ENCODE measurements at places on chromosomes 3 and 15.

DNA sequence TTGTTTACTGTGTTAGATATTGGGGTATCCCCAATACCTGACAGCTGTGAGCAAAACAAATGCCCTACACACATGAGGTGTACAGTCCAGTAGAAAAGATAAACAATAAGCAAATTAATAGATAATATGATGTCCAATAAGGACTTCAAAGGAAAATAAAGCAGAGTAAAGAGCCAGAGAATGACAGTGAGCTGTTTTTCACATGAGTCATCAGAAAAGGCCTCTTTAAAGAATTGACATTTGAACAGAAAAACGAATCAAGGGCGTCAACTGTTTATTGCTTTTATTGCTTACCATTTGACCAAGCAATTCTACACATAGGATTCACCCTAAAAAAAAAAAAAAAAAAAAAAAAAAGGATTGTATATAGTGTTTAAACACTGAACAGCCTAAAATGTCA, 96.6 kb upstream of the FLNB start:
- no peak for DNase-seq

DNA sequence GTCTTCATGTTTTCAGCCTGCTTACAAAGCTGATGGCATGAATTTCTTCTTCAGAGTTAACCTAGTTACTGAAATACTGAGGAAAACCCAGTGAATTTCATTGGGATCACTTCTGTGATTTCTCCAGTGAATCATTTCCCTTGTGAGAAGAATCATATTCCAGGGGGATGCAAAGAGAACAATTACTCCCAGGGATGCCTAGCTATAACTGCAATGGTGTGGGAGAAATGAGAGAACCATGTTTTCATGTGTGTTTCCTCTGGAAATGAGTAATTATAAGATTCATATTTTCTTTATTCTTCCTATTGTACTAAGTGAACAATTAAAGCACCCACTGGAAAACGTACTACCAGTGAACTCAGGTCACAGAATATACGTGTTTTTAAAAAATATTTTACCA, 485.4 kb downstream of the GRM7 start:
- no peak for DNase-seq

DNA sequence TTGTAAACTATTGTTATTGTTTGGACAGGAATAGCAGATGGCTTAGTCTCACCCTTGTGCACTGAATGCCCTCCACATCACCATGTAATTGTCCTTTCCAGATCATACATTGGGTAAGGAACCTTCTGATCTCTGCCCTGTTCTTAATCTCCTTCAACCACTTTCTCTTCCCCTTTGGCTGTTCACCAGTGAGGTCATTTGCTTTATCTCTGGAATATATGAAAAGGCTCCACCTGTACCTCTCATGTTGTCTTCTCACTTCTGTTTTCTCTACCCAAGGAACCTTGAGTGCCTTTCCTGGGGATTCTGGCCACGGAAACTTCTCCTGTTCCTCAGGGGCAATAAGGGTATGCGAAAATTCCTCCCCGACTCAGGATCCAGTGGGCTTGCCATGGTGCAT, 28.5 kb downstream of the MCTP2 start:
- no peak for DNase-seq

DNA sequence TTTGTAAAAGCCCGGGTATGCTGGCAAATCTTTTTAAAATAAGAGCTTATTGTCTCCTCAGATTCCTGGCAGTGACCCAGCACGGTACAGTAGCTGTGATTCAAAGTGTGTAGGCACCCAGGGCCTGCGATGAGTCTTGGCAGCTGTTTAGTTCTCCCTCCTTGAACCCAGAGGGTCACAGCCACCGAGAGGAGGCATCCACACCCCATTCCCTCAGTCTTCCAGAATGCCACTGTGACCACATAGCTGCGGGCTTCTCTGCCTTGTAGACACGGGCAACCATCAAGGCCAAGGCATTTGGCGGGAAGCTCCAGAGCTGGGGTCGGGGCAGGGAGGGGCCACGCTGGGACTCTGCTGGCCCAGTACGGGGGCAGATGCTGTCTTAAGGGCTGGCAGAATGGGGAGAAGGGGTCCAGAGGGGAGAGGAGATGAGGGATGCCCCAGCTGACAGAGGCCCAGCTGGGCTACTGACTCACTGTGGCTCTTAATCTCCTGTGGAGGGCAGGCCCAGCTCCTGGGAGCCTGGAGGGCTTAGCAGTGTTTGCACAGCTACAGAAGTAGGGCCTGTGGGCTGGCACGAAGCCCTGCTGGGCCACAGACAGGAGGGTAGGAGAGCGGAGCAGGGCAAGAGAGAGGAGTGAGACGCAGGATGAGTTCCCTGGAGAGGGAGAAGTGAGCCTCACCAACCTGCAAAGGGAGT, 68.8 kb upstream of the DLG1 start:
- DNase-seq, result no peak

GRCh38 chr3:113331187-113331586, 110.1 kb downstream of the CFAP44 start:
- no peak for DNase-seq

DNA sequence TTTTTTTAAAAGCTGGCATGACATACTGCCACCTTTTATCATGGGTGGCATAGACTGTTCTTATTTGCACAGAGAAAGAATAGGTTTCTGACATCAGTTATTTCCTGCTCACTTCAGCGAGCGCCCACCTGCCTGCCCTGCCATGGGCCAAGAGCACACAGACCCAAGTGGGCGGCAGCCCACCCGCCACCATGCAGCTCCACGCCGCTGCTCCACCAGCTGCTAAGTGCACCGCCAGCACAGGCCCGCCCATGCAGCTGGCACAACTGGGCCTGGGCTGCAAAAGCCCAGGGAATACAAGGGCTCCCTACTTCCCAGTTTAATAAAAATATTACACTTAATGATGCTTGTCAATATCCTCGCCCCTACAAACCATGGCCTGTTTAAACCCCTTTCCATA, 15.4 kb downstream of the ZNF148 start:
- DNase-seq, result no peak

DNA sequence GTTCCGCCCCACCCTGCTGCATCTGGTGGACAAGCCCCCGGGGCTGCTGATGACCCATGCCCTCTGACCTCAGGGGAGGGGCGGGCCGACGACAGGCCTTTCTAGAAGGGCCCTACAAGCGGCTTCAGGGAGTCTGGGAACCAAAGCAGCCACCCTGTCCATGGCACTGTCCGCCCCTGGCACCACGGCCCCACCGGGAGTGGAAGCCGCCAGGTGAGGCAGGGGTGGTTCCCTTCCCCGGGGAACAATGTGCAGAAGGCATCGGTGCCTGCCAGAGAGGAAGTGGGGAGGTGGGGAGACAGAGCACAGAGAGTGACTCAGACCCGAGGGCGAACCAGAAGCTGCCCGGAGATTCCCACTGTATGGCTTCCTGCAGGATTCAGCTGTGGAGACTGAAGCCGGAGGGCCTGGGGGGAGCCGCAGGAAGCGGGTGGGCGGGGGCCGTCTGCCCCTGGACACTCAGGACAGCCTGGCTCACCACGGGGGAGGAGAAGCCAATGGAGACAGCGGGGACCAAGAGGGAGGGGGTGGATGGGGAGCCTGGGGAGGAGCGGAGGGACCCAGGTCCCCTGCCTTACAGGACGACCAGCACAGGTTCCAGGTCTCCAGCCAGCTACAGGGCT, 134.0 kb downstream of the TPRA1 start:
- peak; percentile 11 for DNase-seq

- DNase-seq, result peak; percentile 59
Measured at GRCh38 chr3:141000027-141000663, 51.0 kb upstream of the SPSB4 start.

DNA sequence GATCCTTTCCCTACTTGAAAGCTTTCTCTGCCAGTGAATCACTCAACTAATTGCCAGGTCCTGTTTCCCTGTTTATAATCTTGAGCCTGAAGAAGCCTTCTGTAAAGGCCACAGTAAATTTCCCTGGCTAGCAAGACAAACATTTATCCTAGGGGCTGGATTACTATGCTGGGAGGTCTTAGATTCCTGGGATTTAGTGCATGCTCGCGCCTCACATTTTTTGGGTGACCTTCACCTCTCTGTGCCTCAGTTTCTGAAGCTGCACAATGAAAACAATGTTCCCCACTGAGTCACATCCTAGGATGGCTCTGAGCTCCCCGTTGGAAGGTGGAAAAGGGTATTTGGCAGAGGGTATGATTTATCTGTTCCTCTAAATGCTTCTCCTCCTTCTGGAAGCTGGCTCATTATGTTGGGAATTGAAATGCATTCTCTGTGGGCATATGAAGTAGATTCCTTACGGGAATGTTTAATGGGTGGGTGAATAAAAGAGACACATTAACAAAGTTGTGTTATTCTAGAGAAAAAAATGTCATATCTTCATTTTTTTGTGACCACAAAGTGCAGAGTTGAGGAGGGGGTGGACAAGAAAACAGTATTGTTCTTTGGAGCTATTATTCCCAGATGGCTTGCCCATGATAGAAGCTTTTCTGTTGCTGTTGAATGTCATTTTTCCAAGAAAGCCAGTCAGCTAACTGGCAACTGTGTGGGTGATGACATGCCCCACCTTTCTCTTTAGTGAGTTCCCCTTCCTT, 32.4 kb downstream of the LSM3 start:
- DNase-seq, result no peak

DNA sequence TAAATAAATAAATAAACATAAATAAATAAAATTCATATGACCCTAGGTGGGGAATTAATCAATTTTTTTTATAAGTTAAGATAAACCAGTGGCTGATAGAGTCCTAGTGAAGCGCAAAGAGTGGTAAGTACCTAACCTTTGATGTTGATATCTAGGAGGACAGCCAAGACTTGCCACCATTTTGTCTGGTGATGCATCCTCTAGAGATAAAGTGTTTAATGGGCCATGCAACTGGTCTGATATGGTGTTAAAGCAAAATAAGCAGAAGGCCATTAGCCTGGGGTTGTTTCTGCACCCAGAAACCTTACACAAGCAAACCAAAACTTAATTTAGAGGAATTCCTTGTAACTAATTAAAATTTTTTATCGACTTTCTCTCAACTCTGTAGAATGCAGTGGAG, 9.6 kb upstream of the USP8 start:
- DNase-seq, result no peak

GRCh38 chr3:185253645-185254410, at the start of gene EHHADH:
EHHADH (minus strand) TSS chr3:185254049; CDS start chr3:185254022, 27 bp downstream.
- DNase-seq, result peak; percentile 75

- no peak for DNase-seq
Measured at GRCh38 chr3:185409957-185410356, 47.0 kb downstream of the MAP3K13 start.

GRCh38 chr3:132758740-132759139, 36.5 kb upstream of the NPHP3 start:
- no peak for DNase-seq

- no peak for DNase-seq
Measured at GRCh38 chr3:177579419-177579818, 382.1 kb upstream of the TBL1XR1 start.

DNA sequence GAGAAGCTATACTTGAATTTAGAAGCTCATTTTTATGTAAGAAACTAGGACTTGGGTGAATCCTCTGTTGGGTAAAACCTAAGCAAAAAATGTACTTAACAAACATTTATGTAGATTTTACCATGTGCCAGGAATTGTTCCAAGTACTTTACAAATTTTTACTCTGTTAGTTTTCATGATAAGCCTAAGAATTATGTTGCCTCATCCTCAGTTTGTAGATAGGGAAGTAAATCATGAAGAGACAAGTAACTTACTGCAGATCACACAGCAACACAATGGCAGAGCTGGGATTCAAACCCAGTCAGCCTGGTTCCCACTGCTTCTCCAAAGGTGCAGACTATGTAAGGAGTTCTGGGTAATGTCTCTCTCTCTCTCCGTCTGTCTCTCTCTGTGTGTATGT, 169.9 kb downstream of the DIPK2A start:
- no peak for DNase-seq

- DNase-seq, result no peak
Measured at GRCh38 chr15:40618023-40618422, 24.0 kb downstream of the KNL1 start.

DNA sequence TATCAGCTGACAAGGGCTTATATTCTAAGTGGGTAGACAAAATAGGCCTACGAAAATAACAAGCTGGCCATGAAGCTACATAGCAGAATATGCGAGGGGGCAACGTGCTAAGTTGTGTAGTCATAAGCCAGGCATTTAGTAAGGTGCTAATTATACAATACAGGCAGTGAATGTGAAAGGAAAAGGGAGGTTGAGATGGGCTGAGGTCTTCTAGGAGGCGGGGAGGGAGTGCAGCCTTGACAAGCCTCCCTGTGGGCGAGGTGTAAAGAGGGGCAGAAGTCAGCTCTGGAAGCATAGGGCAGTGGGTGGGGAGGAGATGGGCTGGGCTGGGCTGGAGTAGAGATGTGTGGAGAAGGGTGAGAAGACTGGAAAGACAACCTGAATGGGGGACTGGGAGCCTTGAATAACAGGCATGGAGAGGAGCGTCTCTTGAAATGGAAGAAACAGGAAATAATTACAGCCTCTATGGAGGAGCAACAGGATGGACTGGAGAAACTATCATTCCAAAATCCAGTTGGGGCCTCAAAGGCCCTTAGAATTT, 1.2 kb downstream of the TIGIT start:
- DNase-seq, result peak; percentile 43

DNA sequence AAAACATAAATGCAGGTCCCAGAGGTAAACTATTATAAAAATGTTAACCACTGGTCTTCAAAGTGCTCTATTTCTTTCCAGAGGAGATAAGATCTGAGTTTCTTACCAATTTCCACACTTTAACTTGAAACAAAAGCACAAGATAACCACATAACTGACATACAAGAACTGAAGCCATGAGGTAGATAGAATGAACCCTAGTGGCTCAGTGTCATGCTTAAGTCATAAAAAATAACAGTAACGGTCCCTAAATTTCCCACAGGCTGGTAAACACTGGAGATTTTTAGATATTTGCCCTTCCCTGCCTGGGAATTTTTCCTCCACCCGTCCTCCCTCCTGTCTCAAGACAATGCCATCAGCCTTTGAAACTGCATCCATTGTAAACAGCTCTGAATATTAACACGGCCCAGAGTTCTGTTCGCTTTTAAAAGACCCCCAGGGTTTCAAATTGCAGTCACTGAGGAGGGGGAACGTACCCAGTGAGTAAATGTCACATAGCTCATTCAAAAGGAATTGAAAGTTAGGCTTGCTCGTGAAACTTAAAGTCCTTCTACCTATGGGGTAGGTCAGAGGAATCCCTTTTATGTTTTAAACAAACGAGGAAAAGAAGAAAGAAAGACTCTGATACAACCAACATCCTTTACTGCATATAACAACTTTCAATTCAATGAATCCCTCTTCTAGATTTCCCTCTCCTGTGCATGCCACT, 5.7 kb downstream of the LRIG1 start:
- no peak for DNase-seq

DNA sequence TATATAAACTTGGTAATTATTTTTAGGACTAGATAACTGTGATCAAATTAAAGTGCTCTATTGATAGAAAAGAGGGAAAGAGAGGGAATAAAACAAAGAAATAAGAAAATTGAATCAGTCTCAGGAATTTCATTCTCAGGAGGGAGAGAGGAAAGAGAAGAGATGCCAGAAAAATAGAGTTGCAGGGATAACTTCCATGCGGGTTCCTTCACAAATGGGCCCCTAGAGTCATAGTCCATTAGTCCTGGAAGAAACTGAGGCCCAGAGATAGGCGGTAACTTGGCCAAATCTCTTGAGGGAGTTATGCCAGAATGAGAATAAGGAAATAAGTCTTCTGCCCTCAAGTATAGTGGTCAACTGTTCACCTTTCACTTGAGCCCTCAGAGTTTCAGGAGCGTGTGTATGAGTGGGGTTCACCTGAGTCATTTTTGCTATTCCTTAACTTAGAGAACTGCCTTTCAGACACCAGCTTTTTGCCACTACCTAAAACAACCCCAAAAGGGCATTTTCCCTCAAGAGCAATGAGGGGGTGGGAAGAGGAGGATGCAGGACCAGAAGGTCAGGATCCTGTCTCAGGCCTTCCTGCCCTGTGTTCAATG, 192.6 kb downstream of the MEX3B start:
- DNase-seq, result no peak

GRCh38 chr3:147755310-147755709, 346.1 kb downstream of the ZIC1 start:
- no peak for DNase-seq

All from stimulated activated CD4-positive, alpha-beta T cell treated with anti-CD3 and anti-CD28 coated beads, Interleukin-15, amount 100 ng/mL, for 24 hours (primary cell).